ENCODE measurements at places on chromosomes 6 and 20. TPM values are rescaled to one million over a fixed set of nuclear protein-coding genes. Genes with fewer than 3 reads are reported as not detected.

TGM3 gene
- total RNA-seq = not detected

PDE7B gene
- 11.2 TPM for total RNA-seq

DNA sequence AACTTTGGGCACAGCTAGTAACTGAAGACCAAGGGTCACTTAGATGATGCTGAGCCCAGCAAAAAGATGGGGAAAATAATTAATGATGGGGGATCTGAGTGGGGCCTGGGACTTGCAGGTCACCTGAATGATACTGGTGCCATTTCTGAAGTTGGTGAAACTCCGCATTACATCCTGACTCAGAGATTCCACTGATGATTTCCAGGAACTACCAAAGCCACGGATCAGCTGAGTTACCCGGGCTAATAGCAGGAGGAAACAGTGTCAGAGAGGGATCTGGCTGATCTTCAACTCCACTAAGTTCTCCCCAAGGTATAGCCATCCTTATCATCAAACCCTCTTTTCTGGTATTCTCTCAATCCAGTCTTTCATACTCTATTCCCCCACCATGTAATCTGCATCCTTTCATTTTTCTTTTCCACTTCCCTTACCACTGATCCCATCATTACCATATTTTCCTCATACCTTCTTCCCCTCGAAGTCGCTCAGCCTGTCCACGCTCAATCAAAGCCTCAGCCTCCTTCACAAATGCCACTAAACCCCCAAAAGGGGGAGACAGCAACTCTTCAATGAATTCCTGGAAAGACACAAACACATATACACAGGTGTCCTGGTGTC is 20.2 kb downstream of the VPS52 start:
- no peak for DNase-seq

- no peak for DNase-seq
Observed at GRCh38 chr6:36907781-36908180, 22.0 kb downstream of the C6orf89 start.

DNA sequence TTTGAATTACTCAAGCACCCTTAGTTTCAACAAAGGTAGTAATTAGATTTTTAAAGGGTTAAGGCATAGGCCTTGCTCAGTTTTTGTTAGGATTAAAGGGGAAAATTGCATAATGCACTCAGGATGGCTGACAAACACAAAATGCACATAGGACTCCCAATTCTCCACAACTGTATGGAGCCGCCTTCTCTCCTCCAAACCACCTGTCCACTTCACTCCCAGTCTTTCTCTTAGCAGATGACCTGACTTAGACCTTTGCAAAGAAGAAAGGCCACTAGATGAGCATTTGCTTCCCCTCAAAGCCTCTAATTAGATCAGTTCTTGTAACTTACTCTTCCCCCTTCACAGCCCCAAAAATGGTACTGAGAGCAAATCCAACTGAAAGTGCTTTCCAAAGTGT is 20.1 kb downstream of the NSFL1C start:
- DNase-seq = no peak

- no peak for DNase-seq
Observed at GRCh38 chr6:65786815-65787214, 79.8 kb upstream of the EYS start.

Measured in right atrium auricular region (tissue), 2 donors.